ENCODE measurements at places on chromosomes 4 and X.

DNA sequence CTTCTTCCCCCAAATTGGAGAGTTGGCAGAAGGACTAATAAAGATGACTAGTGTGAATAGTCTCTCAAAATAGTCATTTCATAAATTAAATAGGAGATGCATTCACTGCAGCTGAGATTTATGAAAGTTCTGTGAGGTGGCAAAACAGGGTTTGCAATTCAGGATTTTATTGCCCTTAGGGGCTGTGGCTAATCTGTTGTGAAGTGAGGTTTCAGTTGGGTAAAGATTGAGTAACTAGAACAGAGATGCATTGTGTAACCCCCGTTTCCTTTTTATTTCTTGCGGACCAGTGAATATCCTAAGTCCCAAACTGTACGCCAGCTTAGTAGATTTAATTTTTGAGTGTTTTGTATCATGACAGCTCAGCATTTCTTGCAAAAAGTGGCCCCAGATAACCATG, 16.2 kb upstream of the SCRG1 start:
- no peak for DNase-seq

DNA sequence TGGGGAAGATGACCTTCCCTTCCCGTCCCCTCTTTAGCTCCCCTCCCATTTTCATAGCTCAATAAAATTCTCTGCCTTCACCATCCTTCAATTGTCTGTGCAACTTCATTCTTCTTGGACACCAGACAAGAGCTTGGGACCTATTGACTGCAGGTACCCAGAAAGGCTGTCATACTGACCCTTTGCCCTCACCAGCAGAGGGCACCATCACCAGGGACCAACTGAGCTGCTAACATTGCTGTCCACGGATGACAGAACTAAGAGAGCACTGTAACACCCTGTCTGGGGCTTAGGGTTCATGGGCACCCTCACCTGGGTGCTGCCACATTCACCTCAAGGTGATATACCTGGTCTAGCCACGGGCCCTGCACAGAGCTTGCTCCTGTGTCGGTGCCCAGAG, 141.3 kb upstream of the VCX3B start:
- DNase-seq = no peak

GRCh38 chr4:183499801-183500200, 5.1 kb upstream of the ING2 start:
- no peak for DNase-seq

DNA sequence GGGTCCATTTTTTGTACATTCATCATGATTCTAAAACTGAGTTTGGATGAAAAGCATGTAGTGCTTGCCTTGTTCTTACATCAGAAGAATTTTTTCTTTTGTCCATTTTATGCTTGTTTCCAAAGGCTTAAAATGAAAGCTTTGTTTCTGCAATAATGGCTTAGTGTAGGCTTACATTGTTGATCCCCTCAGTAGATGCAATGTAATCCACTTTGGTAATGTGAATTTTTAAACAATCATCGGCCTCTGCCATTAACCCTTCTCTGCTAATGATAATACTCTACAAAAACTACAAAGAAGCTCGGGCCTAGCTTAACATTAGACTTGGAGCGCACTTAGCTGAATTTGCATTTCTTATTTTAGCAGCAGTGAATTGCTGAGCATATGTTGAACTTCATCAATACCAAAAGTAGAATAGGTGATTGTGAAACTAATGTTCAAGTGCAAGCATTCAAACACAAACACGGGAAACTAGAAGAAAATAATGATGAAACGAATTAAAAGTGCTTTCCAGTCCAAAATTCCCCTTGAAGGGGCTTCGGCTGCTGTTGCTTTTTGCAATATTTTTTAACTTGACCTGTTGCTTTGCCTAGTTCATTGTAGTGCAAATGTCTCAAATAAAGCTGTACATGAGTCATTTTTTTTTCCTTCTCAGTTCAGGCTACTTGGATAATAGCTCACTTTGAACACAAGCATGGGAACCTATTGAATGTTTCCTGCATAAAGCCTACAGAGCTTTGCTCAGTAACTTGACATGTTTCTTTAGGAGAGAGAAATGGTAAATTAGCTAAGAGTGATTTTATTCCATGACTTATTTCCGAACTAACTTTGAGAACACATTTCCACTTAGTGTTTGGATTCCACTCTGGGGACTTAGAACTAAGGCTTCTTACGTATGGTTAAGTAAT, 66.5 kb downstream of the SLIT2 start:
- no peak for DNase-seq

GRCh38 chr4:15964159-15964558, 1.2 kb upstream of the FGFBP2 start:
- no peak for DNase-seq

DNA sequence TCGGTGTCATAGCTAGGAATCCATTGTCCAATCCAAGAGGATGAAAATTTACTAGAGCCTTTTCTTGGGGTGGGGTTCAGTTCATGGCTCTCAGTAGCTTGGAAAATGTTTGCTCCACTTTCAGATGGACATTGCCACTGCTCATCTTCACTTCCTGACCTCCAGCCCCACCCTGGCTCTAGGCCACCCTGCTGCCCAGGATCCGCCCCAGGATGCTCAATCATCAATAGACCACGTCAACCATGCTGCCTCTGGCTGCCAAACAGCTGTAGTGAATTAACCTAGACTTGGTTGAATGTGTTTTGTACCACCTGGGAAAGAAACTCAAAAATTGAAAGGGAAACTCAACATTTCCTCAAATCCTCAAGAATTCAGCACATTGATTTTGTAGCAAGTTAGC, 37.2 kb upstream of the HSD17B10 start:
- no peak for DNase-seq

- DNase-seq = no peak
Observed at GRCh38 chr4:25843340-25844097, 19.3 kb downstream of the SEL1L3 start.

DNA sequence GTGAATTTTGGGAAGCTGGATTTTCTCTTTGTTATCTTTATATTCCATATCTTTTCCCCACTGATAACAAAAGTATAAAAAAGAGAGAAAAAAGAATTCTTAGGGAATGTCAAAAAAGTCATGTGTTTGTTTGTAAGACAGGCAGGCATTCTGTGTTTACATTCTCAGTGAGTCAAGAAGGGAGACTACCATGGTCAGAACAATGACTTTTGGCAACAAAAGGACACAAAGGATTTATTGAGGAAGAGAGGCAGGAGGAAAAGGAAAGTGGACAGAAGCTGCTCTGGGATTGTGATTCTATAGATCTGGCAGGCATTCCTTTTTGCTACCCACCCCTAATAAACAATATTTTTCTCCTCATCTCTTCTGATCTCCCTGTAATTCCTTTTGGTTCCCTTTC, 5.9 kb upstream of the ANK2 start:
- DNase-seq = no peak

DNA sequence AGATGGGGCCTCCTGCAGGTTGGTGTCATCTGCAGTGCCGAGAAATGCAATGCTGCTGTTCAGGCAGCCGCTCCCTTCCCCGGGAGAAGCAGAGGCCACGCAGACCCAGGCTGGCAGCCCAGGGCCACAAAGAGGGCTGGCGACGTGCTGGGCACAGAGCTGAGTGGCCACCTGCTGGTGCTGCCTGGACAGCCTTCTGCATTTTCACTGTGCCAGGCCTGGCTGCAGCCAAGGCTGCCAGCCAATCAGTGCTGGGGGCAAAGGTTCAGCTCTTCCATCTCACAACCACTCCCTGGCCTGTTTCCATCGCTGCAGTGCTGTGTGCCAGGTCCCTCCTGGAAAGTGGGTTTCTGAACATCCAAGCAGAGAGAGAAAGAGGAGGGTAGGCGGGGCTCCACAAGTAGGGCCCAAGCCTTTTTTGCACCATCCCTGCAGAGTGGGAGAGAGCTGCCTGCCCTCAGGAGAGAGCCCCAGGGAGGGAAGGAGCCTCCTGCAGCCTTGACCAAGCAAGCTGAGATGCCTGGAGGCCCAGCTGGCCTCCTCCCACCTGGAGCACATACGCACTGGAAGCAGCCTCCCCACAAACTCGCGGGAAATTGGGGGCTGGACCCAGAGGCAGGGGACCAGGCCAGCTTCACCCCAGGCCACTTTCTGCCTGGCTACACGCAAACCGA, 20.1 kb downstream of the ADRA2C start:
- no peak for DNase-seq

DNA sequence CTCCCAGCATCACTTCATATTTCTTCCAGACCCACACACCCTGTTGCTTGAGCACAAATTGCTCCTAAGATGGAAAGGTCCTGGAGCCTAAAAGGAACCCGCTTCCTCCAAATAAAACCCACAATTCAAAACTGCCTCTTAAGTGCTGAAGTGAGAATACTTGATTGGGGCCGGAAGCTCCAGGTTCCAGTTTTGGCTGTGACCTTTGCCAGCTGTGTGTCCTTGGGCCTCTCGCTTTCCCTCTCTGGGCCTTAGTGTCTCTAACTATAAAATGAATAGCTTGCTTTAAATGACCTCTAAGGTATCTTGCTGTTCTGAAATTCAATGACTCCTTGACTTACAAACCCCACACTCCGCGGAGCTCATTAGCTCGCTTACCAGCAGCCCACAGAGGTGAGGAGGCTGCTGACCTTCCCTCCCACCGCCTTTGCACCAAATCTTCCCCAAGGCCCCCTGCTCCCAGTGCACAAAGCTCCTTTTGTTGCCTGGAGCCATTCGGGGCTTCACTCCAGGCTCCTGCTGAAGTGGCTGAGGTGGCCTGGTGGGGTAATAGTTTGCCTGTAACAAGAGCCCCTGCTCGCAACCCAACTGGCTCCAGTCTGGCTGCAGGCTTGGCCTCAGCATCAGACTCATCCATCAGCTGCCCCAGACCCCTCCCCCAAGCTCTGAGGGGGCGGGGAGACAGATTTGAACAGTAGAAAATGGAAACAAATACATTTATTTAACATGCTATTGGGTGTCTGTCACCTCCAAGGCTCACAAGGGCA, 21.8 kb downstream of the STARD8 start:
- no peak for DNase-seq

DNA sequence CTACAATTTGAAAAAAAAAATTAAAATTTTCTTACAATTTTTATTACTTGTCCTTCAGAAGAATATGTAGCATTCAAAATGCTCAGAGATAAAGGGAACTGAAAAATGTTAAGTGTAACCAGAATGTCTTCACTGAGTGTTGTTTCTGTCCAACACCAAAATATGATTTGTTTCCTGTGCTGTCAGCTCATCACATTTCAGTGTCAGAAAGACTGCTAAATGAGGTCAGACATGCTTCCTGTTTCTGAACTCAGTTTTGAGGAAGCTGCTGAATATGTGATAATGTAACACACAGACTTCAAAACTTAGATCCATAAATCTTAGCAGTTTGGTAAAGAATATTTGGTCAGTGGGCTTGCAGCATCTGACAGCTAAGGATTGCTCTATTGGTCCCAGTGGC, 1849.7 kb downstream of the PCDH7 start:
- no peak for DNase-seq

DNA sequence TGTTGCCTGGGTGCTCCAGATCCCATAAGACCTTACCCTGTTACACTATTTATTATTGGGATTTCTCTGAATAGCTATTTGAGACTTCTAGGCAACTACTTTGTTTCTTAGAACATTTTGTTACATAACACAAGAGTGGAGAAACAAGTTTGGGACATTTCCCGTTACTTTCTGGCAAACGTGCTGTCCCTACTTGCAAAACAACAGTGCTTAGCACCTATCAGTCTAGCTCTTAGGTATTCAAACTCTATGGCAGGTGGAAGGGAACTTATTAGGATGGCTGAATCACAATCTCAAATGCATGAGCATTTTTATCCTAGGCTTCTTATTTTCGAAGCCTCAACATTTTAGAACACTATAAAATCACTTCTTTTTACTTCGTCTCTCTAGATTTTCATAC, 613.6 kb downstream of the DMD start:
- DNase-seq = no peak

- no peak for DNase-seq
Observed at GRCh38 chrX:72102760-72103159, 29.0 kb downstream of the RTL5 start.

DNA sequence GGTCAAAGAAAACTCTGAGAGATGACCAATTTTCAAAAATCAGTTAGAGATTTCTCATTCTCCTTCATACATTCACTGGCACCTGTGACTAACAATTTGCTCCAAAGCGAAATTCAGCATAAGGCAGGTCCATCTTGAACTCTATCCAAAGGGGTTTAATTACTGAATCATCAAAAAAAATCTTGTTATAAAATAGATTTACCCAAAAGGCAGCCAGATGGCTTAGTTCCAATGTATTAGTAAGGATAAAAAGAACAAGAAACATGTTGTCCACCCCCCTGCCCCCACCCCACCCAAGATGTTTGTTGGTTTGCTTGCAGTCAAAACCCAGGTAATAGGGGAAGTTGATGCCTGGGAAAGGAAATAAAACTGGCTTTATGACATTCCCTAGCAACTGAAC, 200.3 kb downstream of the ANTXR2 start:
- no peak for DNase-seq

- no peak for DNase-seq
Observed at GRCh38 chr4:8835521-8836365, 35.9 kb downstream of the HMX1 start.

GRCh38 chr4:85979276-85979675, 380.6 kb downstream of the MAPK10 start:
- DNase-seq = no peak

DNA sequence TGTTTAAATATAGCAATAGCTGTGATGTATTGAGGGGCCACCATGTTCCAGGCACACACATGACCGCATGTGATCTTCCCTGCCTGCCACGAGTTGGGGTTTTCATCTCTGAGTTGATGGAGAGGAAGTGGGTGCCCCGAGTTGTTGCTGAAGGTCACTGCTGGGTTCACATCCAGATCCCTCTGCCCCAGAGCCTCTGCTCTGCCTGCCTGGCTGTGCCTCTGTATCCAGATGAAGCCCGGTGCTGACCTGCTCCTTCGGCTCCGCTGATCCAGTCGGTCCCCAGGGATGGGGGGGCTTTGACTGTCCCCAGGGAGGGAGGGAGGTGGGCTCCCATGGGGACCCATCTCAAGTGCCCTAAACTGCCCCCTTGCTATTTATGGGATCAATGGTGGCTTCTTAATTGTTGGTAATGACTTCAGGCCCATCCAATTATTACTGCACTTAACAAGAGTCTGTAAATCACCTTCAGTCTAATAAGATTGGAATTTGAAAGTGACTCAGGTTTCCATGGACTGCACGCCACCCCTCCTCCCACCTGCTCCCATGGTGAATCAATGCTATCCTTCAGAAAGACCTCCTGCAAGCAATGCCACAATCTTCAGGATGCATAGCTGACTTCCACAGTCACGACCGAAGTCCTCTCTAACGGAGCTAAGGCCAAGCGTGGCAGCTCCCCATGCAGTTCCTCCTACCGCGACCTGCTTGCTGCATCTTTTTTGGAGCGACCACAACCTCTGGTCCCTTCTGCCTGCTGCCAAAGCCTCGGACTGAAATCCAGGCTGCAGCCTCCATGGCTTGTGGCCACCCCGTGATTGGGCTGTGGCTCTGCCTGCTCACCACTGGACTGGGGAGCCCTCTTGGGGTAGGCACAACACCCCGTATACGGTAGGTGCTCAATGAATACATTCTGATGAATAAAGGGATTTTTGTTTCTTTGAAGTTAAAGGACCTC, 73.1 kb downstream of the CPZ start:
- no peak for DNase-seq

- DNase-seq = no peak
Observed at GRCh38 chrX:78102091-78102490, 2.0 kb upstream of the PGK1 start.

- DNase-seq = peak; percentile 52
Observed at GRCh38 chr4:610411-611261, 14.7 kb upstream of the PDE6B start.

GRCh38 chrX:97609938-97610337, 726.2 kb downstream of the RPA4 start:
- no peak for DNase-seq
